ENCODE measurements at places on chromosomes 5 and 9.
A peak's percentile ranks its signal among the peaks of the same experiment; 100 is the strongest.

- DNase-seq: no peak
Observed at GRCh38 chr5:176353533-176353932, 8.0 kb downstream of the KIAA1191 start.

GRCh38 chr9:121691890-121692289 is 40.5 kb downstream of the DAB2IP start:
- DNase-seq: no peak

DNA sequence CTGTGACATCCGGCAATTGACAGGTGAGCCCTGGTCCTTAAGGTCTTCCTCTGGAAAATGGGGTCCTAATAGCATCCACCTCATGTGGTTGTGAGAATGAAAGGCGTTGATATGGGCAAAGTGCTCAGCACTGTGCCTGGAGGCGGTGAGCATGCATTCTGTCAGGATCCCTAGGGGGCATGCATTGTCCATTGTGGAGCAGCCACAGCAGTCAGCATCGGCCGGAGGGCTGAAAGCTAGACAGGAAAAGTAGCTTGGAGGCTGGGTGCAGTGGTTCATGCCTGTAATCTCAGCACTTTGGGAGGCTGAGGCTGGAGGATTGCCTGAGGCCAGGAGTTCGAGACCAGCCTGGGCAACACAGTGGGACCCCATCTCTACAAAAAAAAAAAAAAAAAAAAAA is 122.2 kb downstream of the LHX2 start:
- DNase-seq: peak; percentile 50

GRCh38 chr5:91352831-91353695 is 30.1 kb downstream of the ARRDC3 start:
- no peak for DNase-seq

DNA sequence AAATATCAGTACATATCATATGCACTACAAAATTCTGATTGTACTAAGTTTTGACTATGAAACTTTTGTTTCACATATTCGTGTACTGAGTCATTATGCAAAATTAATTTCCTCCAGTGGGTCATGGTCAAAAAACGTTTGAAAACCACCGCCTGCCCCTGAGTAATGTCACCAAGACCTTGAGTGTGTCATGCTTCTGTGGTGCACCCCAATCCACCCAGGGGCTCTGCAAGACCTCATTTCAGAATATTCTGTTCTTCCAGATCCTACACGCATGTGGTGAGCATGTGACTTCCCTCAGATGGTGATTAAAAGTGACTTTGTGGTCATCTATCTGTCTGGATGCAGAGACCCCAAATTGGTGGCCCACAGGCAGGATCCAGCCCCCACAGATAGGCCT is 31.0 kb downstream of the ABLIM3 start:
- peak; percentile 87 for DNase-seq

- DNase-seq: no peak
Observed at GRCh38 chr9:107541523-107541922, 52.0 kb upstream of the KLF4 start.

GRCh38 chr9:127652733-127653132 is 40.7 kb downstream of the STXBP1 start:
- no peak for DNase-seq

GRCh38 chr5:133453831-133454230 is 158.5 kb downstream of the FSTL4 start:
- no peak for DNase-seq

DNA sequence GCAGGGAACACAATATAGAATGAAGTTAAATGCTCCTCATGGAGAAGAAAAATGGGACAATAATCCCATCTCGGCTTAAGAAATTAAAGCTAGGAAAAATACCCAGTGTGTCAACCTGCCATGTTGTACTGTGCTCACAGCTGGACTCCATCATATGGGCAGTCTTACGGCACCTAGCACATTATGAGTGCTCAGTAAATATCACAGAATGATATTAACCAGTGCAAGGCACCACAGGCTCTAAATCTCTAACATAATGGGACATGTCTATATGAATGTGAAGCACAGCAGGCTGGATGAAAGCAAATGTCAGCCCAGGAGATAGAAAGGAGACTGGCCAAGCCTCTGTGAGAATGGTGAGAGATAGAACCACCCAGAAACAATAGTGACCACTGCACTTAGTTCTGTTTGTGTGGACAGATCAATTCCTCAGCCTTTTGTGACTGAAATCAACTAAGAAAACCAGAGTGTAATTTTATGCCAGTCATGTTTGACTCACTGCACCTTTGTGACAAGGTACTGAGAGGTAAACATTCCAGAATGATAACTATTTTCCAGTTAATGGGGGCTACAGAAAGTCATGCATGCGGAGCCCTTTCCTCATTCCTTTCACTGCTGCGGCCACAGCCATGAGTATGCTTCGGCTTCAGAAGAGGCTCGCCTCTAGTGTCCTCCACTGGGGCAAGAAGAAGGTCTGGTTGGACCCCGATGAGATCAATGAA is 140.4 kb upstream of the CDH6 start:
- DNase-seq: no peak

DNA sequence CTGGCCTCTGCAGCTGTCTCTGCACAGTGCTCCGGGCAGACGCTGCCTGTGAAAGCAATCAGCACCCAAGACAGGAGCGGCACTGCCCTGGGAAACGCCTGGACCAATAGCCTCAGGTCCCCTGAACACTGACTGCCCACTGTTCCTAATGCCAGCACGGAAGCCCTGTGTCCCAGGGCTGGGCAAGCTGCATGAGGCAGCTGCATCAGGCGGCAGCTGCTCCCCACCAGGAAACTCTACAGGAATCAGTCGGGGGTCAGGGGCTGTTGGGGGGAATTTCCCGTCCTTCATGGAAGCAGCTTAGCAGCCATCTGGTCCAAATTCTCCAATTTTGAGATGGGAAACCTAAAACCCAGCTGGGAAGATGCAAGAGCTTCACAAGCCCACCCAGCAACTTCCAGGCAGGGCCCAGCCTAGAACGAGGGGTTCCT is 118.6 kb downstream of the VAV2 start:
- no peak for DNase-seq

DNA sequence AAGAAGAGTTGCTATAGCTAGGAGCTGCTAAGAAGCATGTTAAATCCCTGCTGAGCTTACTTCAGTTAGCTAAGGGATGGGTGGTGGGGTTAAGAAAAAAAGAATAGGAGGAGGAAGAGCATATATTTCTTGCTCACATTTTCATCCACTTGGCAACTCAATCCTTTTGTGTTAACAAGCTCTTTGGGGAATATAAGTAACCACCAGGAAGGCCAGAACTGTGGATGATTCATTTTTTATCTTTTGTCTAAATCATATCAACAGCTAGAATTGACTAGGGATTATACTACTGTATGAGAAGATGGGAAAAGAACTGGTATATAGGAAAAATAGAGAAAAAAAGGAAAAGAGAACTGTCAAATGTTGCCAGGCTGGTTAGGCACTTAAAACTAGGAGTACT is 555.3 kb upstream of the ARRDC3 start:
- DNase-seq: peak; percentile 43

DNA sequence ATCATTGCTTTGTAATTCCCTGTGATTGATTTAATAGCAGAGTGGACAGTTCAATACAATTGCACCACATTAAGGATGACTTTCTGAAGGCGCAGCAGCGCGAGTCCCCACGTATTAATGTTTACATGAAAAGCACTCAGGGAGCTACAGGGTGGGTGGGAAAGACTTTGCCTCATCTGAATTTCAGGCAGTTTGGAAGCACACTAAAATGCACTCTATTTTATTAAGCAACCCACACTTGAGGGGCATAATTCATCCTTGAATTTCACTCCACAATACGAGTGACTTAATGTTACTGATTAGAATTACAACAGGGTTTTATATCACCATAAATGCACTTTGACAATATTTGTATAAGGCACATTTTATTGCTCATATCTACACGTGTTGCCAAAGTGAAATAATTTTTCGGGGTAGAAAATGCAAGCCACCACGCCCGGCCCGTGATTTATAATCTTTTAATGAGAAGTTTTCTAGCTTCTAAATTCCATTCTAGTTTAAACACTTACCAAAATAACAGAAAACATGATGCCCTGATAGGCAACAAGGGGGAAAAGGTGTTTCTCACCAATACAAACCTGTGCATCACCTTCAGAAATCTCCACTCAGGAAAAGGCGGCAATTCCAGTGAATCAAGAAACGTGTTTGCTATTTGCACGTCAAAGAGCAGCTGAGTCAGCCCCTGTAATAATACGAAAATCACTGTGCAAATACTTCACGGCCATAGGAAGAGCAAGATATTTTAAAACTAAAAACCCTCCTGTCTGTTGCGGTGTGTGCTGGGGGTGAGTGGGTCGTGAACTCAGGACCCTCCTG is 40.5 kb downstream of the IRX4 start:
- DNase-seq: no peak

- no peak for DNase-seq
Observed at GRCh38 chr5:73318308-73318719, 130.3 kb downstream of the FOXD1 start.

DNA sequence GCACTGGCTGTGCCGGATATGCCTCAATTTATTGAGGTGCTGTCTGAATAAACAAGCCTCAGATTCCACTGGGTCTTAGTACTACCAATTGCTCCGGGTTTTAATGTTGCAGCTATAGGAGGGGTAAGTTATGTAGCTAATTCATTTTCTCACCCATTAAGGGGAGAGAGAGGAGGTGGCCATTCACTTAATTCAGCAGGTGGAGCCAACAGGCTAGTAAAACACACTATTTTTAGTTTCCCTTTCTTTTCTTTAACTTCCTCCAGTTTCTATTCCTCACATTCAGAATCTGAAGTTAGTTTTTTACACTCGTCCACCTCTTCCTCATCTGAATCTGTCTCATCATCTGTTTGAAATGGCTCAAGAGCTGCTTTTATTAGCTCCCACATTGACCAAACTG is 105.6 kb upstream of the CDH10 start:
- no peak for DNase-seq

DNA sequence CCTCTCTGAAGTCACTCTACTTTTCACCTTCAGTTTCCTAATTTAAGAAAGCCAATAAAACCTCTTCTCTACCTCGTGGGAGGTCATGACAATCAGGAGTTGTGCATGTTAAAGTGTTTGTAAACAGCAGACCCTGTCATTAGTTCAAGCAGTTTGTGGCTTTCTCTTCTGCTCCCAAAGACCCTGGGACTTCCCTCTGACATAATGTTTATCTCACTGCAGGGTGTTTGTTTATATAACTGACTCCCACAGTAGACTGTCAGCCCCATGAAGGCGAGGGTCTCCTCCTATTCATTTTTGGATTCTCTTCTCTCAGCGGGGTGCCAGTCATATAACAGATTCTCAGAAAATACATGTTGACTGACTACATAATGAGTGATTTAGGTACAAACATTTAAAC is 360.0 kb upstream of the ZNF462 start:
- no peak for DNase-seq

- no peak for DNase-seq
Observed at GRCh38 chr9:136324501-136325300, 2.6 kb upstream of the GPSM1 start.

DNA sequence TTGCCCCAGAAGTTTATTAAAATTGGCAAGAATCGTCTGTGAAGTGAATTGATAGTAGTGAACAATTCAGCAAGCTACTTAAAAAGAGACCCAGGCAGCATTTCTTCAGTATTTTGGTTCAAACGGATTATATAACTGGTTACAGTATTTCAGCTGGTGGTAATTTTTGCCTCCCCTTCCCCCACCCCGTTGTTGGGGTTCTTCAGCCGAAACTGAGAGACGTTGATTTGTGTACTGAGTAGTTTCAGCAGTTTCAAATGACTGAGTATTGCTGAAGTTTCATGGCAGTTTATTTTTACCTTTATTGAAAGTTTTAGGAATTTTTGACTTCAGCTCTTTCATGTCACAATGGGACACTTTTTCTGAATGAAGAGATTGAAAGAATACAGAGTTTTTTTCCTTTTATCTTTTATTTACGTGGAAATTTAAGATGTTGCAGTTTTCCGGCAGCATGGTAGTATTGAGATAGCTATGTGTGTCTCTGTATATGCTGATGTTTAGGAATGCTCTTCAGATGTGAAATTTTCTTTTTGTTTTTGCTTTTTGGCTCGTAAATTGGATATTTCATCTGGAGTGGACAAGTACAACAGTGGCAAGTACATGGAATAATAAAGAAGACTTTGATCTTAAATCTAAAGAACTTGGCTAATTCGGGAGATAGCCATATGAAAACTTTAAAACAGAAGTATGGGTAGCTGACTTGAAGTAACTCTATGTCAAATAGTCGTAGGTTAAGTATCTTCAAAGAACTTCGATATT is 1.9 kb downstream of the GPBP1 start:
- no peak for DNase-seq

DNA sequence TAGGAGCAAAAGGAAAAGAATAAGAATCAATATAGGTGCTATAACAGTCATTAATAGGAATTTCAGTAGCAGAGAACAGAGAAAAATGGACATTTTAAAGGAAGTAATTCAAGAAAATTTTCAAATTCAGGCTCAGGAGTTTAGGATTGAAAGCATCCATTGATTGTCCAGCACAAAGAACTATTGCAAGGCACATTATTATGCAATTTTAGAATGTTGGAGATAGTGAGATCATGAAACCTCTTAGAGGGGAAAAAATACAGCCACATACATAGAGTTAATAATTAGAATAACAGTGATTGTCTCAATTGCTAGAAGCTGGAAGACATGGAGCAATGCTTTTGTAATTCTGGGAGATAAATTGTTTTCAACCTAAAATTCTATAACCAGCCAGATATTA is 31.5 kb downstream of the CNTLN start:
- DNase-seq: no peak

DNA sequence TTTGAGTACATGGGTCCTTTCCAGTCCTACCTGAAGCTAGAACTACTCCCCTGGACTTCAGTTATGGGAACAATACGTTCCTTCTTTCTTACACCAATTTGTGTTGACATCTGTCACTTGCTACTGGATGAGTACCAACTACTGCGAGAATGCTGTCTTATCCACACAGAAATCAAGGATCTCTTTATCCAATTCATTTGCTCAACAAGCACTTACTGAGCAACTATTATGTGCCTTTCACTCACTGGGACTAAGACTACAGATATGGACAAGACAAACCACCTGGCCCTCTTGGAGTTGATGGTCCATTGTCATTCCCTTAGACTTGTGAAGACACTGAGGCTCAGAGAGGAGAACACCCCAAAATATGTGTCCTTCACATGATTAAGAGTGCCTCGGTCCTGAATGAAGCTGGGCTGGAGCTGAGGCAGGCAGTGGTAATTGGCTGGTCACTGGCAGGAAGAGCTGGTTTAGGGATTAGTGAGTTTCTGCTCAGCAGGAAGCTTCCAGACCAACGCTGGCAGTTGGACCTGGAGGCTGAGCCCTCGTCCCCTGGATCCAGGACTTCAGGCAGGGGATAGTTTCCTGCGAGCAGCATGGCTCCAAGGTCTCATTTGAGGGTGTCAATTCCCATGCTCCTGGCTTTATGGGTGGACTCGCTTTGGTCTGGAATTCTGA is 8.4 kb upstream of the ARSI start:
- no peak for DNase-seq

- DNase-seq: no peak
Observed at GRCh38 chr9:125655691-125656410, 51.2 kb downstream of the MAPKAP1 start.

GRCh38 chr5:88664645-88665044 is 218.3 kb downstream of the MEF2C start:
- DNase-seq: no peak

GRCh38 chr5:151075698-151076331 is 5.0 kb downstream of the TNIP1 start:
- peak; percentile 49 for DNase-seq

- DNase-seq: no peak
Observed at GRCh38 chr9:135970128-135970815, 9.1 kb upstream of the UBAC1 start.

GRCh38 chr9:136925414-136926153 is 19.0 kb downstream of the FBXW5 start:
- DNase-seq: no peak

- DNase-seq: peak; percentile 13
Observed at GRCh38 chr9:115058684-115059315, 59.2 kb downstream of the TNC start.

- no peak for DNase-seq
Observed at GRCh38 chr5:116032991-116033390, 719 bp downstream of the ARL14EPL start.

All from brain microvascular endothelial cell (primary cell).